Esophagus squamous epithelium (tissue), 5 donors: ENCODE measurements at places on chromosomes 5 and 9.

DNA sequence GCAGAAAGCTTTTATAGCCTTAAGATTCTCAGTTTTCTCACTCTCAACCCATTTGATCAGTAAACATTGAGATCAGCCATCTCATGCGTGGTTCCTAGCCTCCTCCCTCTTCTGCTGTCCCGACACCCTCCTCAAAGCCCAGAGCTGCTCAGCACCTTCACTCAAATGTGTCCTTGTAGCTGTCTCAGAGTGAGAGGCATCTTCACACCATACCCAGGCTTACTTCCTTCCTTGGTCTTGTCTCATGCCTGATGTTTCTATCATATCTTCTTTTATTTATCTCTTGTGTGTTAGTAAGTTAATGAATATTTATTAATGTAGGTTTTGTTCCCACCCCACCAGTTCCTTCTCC, 72.4 kb upstream of the SNX2 start:
- H3K27me3 ChIP-seq = no peaks in the 10 kb centered on the region
- H3K36me3 ChIP-seq = no peaks in the 10 kb centered on the region
- H3K4me3 ChIP-seq = no peak overlapping the region
- DNase-seq = no peak
- H3K27ac ChIP-seq = no peak overlapping the region

- no peak overlapping the region for H3K4me3 ChIP-seq
- no peak for DNase-seq
- H3K36me3 ChIP-seq = no peaks in the 10 kb centered on the region
- peaks cover 21% of the 10 kb centered on the region for H3K4me1 ChIP-seq
- H3K27ac ChIP-seq = no peak overlapping the region
These were observed 43.1 kb upstream of the ANKDD1B start for GRCh38 chr5:75568202-75568601.

- H3K36me3 ChIP-seq = no peaks in the 10 kb centered on the region
- H3K27ac ChIP-seq = no peak overlapping the region
- no peak for DNase-seq
- H3K4me1 ChIP-seq = no peaks in the 10 kb centered on the region
- no peak overlapping the region for H3K4me3 ChIP-seq
These were observed 82.8 kb upstream of the TLE1 start for GRCh38 chr9:81772144-81772543.

DNA sequence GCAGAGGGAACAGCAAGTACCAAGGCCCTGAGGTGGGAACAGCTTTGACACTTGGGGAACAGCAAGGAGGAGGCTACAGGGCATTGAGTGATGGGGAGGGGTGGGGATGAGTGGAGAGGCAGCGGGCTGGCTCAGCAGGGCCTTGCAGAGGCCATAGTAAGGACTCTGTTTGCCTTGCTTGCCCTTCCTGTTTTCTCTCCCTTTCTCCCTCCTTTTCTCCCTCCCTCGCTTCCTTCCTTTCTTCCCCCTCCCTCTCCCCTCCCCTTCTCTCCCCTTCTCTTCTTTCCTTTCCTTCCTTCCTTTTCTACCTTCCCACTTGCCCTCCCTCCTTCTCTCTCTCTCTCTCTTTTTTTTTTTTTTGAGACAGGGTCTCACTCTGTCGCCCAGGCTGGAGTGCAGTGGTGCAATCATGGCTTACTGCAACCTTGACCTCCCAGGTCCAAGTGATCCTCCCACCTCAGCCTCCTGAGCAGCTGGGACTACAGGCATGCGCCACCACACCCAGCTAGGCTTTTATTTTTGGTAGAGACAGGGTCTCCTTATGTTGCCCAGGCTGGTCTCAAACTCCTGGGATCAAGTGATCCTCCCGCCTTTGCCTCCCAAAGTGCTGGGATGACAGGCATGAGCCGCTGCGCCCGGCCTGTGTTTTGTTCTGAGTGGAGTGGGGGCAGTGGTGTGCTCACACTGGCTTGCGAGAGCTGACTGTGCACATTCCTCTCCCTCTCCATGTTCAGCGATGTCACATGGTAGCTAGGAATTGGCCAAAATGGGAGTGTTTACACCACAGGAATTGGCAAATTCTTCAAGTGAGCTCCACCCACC, 17.1 kb downstream of the IER5L start:
- no peak for DNase-seq
- H3K4me1 ChIP-seq = peaks cover 31% of the 10 kb centered on the region
- no peak overlapping the region for H3K27ac ChIP-seq
- no peak overlapping the region for H3K4me3 ChIP-seq
- no peaks in the 10 kb centered on the region for H3K27me3 ChIP-seq
- H3K36me3 ChIP-seq = no peaks in the 10 kb centered on the region

- no peaks in the 10 kb centered on the region for H3K4me1 ChIP-seq
- no peak overlapping the region for H3K4me3 ChIP-seq
- no peaks in the 10 kb centered on the region for H3K27me3 ChIP-seq
- DNase-seq = no peak
- H3K27ac ChIP-seq = no peak overlapping the region
- H3K36me3 ChIP-seq = peaks cover 94% of the 10 kb centered on the region
These were observed 196.6 kb upstream of the OTULINL start for GRCh38 chr5:14385019-14385418.

- H3K27me3 ChIP-seq = no peaks in the 10 kb centered on the region
- H3K4me3 ChIP-seq = no peak overlapping the region
- DNase-seq = no peak
These were observed 17.0 kb upstream of the ERGIC1 start for GRCh38 chr5:172816925-172817562.

DNA sequence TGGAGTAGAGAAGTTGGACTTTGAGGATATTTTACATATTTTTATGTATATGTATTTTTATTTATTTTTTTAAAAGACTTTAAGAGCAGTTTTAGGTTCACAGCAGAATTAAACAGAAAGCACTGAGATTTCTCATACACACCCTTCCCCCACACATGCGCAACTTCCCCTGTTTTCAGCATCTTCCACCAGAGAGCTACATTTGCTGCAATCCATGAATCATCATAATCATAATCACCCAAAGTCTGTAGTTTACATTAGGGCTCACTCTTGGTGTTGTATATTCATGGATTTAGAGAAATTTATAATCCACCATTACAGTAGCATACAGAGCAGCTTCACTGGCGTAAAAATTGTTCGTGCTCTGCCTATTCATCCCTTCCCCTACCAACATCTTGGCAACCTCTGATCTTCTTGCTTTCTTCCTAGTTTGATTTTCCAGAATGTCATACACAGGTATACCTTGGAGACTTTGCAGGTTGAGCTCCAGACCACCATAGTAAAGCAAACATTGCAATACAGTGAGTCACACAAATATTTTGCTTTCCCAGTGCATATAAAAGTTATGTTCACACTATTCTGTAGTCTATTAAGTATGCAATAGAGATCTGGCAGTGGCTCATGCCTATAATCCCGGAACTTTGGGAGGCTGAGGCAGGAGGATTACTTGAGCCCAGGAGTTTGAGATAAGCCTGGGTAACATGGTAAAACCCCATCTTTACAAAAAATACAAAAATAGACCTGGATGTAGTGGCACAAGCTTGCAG, 9.6 kb upstream of the CCDC171 start:
- H3K36me3 ChIP-seq = no peaks in the 10 kb centered on the region
- DNase-seq = no peak
- no peak overlapping the region for H3K27ac ChIP-seq
- no peaks in the 10 kb centered on the region for H3K4me1 ChIP-seq
